ENCODE measurements at places on chromosomes 6 and 20. TPM values are rescaled to one million over a fixed set of nuclear protein-coding genes. Genes with fewer than 3 reads are reported as not detected.

TSHZ2 gene
- 21.8 TPM for total RNA-seq

POU3F2 gene
- total RNA-seq, result 0.06 TPM

DNAAF9 gene
- 32.0 TPM for total RNA-seq

GABRR2 gene
- total RNA-seq, result 3.9 TPM

EPHA7 gene
- total RNA-seq, result 29.5 TPM

PAK5 gene
- total RNA-seq, result 0.06 TPM

CDSN gene
- total RNA-seq, result not detected

ARMH2 gene
- not detected for total RNA-seq

OOEP gene
- not detected for total RNA-seq

PPP1R16B gene
- total RNA-seq, result 7.1 TPM
